Thymus (tissue), 14 donors: ENCODE measurements at places on chromosomes 1 and 21. TPM values are rescaled to one million over a fixed set of nuclear protein-coding genes. Genes with fewer than 3 reads are reported as not detected.

Gene ID3
- polyA plus RNA-seq = 131 TPM

Gene OR2T12
- polyA plus RNA-seq = not detected

Gene C1orf94
- 0.09 TPM for polyA plus RNA-seq

Gene ZYG11A
- polyA plus RNA-seq = 0.91 TPM

Gene UMODL1
- 1.4 TPM for polyA plus RNA-seq

Gene PKP1
- polyA plus RNA-seq = 20.0 TPM

Gene C8B
- 0.05 TPM for polyA plus RNA-seq

Gene CYP4X1
- 2.1 TPM for polyA plus RNA-seq

Gene LHX8
- polyA plus RNA-seq = 0.02 TPM

Gene GJA9
- polyA plus RNA-seq = 0.11 TPM
